ENCODE measurements at places on chromosomes 5 and 9. TPM values are rescaled to one million over a fixed set of nuclear protein-coding genes. Genes with fewer than 3 reads are reported as not detected.

Gene SLCO4C1
- total RNA-seq: 0.90 TPM

Gene PFN3
- not detected for total RNA-seq

Gene OMD
- total RNA-seq: not detected

Gene DOCK2
- total RNA-seq: 1.4 TPM

Gene GOLM1
- total RNA-seq: 73.4 TPM

Gene RAI14
- total RNA-seq: 18.5 TPM

Gene GABRP
- not detected for total RNA-seq

Gene SHC3
- total RNA-seq: 1.7 TPM

Gene MCC
- total RNA-seq: 0.41 TPM

Gene PRSS3
- total RNA-seq: 1.0 TPM

Gene KYAT1
- total RNA-seq: 6.1 TPM

Gene CD14
- total RNA-seq: 2.5 TPM

Gene ANKRD18A
- total RNA-seq: 9.6 TPM

Gene SPATA31C1
- not detected for total RNA-seq

Gene OXCT1
- total RNA-seq: 10.5 TPM

Gene CRB2
- total RNA-seq: 0.05 TPM

Gene CDX1
- not detected for total RNA-seq

Gene C9orf153
- not detected for total RNA-seq

Gene TRIM36
- total RNA-seq: 1.6 TPM

Gene PSD2
- 0.05 TPM for total RNA-seq

Gene GAPVD1
- 48.6 TPM for total RNA-seq

Gene CERCAM
- total RNA-seq: 11.3 TPM

Gene INSL6
- not detected for total RNA-seq

Gene DAB2IP
- total RNA-seq: 18.4 TPM

Gene SHOC1
- 0.10 TPM for total RNA-seq
